ENCODE measurements at places on chromosomes 6 and 20.
A peak's percentile ranks its signal among the peaks of the same experiment; 100 is the strongest.

GRCh38 chr6:51474022-51474975, 613.1 kb downstream of the PKHD1 start:
- DNase-seq: no peak

GRCh38 chr6:83844170-83844569, 9.0 kb upstream of the RIPPLY2 start:
- DNase-seq: no peak

DNA sequence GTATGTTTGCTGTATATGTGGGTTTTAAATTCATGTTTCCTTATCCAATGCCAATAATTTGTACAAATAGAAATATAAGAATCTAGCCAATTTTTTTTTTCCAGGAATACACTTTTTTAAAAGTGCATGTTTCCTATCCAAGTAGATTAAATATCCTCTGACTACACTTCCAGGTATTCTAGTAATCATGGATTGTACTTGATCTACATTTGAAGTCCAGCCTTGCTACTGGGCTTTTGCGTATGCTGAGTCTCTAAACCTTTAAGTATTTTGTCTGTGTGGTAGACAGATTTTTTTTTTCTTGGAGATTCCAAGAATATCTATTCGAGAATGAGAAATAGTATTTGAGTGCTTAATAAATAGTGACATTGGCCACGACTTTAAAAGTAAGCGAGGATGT, 188.3 kb downstream of the SASH1 start:
- no peak for DNase-seq

GRCh38 chr20:9149087-9149486, 80.2 kb downstream of the PLCB4 start:
- no peak for DNase-seq

- DNase-seq: no peak
These were observed 28.9 kb downstream of the ELMO2 start for GRCh38 chr20:46377518-46377917.

GRCh38 chr6:85015396-85015990, 251.1 kb upstream of the TBX18 start:
- DNase-seq: peak; percentile 11

DNA sequence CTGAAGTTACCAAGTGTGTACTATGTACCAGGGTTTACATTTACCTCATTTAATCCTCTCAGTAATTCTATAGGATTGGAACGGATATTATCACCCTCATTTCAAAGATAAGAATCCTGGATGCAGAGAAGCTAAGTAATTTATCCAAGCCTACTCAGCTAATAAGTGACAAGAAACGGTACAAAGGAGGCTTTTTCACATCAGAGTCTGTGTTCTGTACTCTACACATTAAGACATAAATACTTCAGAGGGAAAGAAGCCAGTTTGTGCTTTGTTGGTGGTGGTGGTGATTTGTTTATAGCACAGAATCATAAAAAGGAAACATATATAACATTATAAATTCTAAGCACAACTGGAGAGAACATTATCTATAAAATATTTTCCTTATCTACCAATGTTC, 88.3 kb upstream of the HMGCLL1 start:
- no peak for DNase-seq

DNA sequence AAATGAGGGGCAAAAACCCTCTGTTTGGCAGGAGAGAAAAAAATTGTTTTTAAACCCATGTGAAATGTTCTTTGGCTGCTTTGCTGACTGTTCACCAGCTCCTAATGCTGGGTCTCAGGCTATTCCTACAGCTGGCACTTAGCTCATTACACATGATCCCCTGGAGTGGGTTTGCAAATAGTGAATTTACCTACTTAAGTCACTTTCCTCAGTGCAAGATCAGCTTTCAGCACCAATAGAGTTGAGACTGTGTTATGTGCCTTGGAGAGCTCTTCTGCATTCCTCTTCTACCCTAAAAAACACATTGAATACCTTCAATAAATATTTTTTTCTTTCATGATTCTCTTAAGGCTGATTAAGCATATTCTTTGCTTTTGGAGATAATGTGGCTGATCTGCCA, 58.4 kb upstream of the PRDM1 start:
- no peak for DNase-seq

DNA sequence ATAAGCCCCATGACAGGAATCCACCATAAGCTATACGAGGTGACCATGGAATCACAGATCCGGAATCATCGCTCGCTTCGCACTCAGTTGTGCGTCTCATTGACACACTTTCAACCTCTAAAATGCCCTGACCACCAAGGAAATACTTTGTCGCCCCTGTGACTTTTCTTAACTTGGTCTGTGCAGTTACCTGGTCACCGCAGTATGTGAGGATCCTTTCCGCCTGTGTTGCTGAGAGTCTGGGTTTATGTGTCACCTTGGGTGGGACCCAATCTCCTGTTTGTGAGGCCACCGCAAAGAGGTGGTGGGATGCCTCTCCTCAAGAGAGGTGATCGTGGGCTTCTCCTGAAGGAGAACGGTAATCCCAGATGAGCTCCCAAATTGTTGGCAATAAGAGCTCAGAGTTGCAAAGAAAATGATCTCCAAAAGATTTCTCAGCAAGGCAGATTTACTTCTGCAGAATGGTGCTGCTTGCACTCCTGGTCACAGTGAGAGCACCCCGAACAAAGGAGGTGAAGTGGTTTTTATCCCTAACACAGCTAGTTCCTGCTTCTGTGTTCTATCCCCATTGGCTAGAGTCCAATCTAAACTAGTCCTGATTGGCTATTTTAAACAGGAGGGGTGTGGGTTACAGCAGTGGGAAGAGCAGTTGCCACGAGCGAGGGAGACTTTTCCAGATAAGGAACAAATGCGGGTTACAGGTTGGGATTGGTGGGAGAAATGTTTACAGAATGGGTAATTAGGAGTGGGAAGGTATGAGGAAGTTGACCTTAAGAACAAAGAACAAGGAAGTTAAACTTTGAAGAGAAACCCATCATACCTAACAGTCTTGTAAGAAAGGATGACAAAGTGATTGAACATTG, 9.1 kb upstream of the ZNFX1 start:
- DNase-seq: no peak

GRCh38 chr6:46790355-46790874, 2.8 kb upstream of the MEP1A start:
- DNase-seq: no peak

DNA sequence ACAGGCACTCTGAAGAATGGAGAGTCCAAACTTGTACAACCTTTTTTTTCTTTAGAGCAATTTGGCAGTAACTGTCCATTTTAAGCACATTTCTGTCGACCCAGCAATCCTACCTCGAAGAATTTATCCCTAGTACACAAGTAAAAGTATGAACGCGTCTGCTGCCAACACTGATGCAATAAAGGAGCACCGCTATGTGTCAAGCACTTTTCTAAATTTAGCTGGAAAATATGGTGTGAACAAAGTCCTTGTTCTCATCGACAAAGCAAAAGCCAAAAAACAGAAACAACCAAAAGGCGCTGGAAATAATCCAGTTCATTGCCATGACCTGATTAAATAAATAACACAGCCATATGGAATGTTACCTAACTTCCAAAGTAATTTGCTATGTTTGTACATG, 1.1 kb downstream of the DPM1 start:
- no peak for DNase-seq

GRCh38 chr6:157061770-157062594, 261.3 kb downstream of the TMEM242 start:
- no peak for DNase-seq

- DNase-seq: no peak
These were observed 63.2 kb downstream of the NOL4L start for GRCh38 chr20:32521780-32522525.

DNA sequence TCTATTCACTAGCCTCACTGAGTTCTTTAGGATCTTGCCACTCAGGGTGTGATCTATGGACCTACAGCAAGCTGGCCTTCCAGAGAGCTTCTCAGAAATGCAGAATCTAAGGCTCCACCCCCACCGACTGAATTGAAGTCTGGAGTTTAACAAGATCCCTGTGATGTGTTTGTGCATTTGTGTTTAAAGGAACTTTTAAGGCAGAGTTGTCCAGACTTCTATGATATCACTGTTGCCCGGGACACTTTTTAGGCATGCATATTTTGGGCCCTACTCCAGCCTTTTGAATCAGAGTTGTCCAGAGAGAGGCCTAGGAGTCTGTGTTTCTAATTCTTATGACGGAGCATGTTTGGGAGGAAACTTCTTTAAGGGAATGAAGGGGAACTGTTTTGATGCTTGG, 232.3 kb downstream of the QKI start:
- DNase-seq: no peak

- DNase-seq: no peak
These were observed 177.8 kb downstream of the CDKAL1 start for GRCh38 chr6:20712011-20712410.

GRCh38 chr6:118744261-118744941, 93.0 kb upstream of the CEP85L start:
- no peak for DNase-seq

GRCh38 chr6:153031335-153031955, 28.9 kb upstream of the MTRF1L start:
- DNase-seq: no peak

DNA sequence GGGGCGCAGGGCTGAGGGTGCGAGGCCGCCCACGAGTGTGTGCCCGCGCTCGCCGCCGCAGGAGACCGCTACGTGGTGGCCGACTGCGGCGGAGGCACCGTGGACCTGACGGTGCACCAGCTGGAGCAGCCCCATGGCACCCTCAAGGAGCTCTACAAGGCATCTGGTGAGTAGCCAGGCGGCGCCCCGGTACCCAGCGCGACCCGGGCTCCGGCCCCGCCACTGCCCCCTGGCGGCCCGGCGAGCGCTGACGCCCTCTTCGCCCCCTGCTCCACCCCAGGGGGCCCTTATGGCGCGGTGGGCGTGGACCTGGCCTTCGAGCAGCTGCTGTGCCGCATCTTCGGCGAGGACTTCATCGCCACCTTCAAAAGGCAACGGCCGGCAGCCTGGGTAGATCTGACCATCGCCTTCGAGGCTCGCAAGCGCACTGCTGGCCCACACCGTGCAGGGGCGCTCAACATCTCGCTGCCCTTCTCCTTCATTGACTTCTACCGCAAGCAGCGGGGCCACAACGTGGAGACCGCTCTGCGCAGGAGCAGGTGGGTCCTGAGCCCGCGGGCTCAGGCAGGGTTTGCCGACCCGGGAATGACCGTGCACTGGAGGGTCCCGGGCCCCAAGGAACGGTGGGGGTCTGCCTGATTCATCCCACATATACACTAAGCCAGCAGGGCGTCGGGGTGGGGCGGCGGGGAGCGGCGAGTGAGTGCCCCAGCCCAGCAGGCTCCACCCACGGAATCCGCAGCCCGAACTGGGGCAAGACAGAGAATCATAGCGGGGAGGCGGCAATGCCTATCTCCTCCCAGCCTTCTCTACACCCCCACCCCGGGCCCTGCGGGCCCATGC, 17.4 kb downstream of the HSPA12B start:
- no peak for DNase-seq

- DNase-seq: peak; percentile 43
These were observed 364.1 kb downstream of the ARHGAP18 start for GRCh38 chr6:129345890-129346289.

DNA sequence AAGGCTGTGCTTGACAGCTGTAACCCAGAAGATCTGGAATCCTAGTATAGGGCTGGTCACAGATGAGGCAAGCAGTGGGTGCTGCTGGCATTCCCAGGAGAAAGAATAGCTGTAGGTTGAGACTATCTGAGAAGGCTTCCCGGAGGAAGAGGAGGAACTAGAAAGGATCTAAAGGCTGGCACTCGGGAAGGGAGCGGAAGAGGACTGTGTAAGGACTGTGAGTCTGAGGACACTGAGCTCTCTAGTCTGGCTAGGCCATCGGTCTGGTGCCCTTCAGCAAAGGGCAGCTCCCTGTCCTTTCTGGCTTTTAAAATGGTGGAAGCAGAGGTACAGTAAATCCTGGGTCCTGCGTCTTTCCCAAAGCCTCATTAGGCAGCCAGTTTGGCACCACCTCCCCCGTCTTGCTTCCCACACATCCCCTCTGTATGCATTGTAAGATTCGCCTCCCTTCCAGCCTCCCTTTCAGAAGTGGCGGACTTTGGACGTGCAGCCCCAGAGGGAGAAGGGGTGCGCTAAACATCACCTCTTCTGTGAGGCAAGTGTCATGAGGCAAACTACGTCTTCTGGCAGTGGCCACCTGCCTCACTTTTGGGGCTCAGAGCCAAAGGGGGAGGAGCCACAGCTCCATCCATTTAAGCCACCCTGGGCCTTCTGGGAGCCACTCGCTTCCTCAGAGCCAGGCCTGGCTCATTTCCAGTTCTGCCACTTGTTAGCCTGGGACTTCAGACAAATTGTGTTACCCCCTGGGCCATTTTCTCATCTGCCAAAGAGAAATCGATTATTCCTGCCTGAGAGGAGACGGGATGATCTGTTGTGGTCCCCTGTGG, 8.6 kb downstream of the SNPH start:
- DNase-seq: no peak

- no peak for DNase-seq
These were observed 935.1 kb downstream of the KIF16B start for GRCh38 chr20:15637950-15638754.

GRCh38 chr6:155882527-155883333, 427.1 kb upstream of the NOX3 start:
- no peak for DNase-seq

DNA sequence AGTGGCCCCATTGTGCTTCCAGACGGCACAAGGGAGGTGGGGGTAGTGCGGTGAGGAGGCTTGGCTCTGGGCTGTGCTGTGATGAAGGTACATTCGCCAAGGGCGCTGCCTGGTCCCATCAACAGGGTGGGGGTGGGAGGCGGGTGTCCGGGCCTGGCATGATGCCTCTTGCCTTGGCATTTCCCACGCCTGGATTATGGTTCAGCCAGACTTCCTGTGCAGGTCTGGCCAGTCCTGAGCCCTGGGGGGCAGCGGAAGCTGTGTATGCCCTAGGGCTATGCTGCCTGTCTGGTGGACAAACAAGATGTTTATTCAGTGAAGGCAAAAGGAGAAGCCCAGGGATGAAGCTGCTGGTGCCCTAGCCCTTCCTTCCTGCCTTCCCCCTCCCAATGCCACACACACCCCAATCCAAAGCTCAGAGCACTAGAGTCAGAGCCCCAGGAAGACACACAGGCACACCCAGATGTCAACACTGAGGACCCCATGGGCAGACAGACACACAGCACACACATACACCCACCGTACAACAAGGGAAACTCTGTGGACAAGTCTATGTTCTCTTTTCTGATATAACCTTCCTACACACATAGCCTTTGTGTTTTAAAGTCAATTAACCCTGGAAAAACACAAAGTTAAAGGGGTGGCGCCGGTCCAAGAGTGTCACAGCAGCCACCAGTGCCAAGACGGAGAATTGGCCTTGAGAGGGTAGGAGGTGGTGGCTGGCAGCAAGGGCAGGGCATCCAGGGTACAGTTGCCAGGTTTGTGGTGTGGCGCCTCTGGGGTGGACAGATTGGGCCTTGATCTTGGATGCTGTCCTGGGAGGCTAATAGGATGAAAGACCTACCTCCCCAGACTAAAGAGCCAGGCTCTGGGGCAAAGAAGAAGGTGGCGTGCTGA, 54.7 kb upstream of the SAYSD1 start:
- DNase-seq: no peak

Data from amniotic stem cell (primary cell).